Activated CD4-positive, alpha-beta T cell treated with anti-CD3 and anti-CD28 coated beads, Interleukin-2, amount 10 ng/mL, durations not matched to agents 7 days and 5 days (primary cell): ENCODE measurements at places on chromosomes 5 and 9.

- no peak for DNase-seq
Measured at GRCh38 chr5:151068433-151069197, 12.2 kb downstream of the TNIP1 start.

DNA sequence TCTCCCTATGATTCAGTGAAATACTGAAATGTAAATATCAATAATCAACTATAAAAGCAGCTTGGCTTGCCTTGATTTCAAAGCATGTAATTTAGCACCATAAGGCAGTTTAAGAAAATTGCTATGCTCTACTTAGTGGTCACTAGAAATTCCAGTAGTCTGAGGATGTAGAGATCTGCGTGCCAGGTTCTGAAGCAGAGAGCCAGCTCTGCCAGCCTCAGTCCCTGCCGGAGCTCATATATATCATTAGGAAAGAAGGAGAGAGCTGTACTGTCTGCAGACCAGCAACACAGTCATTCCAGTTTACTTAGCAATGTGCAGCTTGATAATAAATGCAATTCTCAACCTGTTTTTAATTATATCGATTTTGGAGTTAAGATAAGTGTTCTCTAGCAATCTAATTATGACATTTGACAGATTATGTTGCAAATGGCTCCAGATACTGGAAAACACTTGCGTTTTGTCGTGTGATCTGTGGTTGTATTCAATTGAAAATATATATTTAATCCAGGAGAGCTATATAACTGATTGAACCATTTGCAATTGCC lies 540.5 kb downstream of the CTNND2 start:
- no peak for DNase-seq

DNA sequence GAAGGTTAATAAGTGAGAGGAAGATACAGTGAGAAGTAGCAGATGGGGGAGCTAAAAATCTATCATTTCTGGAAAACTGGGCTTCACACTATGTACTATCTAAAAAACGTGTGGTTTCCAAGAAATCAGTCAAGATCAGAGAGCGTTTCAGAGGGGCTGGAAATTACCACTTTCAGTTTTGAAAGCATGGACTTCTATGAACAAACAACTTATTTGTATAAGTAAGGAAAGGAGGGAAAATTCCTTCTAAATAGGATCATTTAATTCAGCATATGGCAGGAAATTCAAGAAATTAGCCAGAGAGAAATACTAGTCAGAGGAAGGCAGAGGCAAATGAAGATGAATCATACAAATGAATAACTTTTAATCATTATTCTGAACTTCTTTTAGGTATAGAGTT lies 11.3 kb downstream of the TNC start:
- no peak for DNase-seq

DNA sequence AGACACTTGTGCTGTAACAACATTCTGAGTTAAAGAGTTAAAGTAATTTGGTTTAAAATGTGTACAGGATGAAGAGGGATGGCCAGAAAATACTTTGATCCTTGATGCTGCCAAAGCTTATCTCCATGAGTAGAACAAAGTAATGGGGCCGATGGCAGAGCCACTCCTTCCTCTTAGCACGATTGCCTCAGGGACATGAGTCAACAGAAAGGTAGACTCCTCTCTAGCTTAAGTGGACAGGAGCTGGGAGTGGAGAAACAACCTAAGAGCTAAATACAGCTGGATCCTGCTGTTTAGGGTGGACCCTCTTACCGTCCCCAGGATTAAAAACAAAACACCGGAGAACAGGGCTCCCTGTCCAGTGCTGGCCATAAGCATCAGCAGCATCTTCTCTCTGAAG lies 267.3 kb downstream of the IRX1 start:
- DNase-seq = no peak

- DNase-seq = no peak
Measured at GRCh38 chr5:10789021-10789420, 28.0 kb upstream of the DAP start.

GRCh38 chr5:39231705-39232525 lies 12.6 kb upstream of the FYB1 start:
- DNase-seq = no peak

GRCh38 chr5:75985077-75985476 lies 98.1 kb upstream of the SV2C start:
- no peak for DNase-seq

- DNase-seq = no peak
Measured at GRCh38 chr9:13269589-13270452, 9.7 kb downstream of the MPDZ start.

- no peak for DNase-seq
Measured at GRCh38 chr9:80158131-80158530, 586.4 kb downstream of the TLE4 start.

DNA sequence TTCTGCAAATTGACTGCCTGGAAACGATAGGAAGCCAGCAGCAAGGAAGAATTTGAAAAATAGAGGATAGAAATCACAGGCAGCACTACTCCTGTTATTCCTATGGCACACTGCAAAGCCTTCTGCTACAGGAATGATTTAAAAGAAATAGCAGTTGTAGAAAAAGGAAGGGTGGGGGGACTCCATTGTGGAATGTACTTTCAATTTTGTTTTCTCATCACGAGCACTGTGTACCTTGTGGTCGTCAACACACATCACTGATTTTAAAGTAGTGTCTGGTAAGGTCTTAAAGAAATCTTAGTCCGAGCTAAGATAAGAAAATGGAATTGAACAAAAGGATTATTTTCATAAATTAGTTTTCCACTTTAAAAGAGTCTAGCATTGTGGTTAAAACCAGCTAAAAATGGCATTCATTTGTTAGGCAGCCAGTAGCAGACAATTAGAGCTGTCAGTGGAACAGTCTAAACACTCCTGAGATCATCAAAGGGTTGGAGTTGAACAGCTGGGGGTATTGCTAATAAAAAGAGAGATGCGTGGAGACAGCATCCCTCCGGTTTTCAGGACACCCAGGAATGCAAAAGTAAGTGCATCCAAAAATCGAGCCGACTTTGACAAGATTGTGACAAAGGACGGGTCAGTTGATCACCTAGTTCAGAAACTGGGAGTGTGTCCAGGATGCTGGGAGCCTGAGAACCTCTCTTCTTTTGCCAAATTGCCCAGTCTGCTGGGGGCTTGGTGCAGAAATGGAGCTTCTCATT lies 97.8 kb upstream of the WWC1 start:
- no peak for DNase-seq

DNA sequence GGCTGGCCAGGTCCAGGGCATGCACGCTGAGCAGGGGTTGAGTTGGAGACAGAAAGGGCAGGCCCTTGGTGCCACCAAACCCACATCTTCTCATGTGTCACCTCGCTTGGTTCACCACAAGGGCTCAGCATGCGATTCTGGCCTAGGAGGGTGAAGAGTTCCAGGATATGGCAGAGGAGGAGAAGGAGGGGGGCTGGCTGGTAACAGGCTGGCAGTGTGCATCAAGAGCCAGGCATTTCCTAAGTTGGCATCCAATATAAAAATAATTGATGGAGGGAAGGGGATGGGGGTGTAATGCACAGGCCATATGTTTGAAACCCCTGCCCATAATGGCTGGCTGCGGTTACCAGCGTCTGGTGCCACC lies 255.6 kb downstream of the NFIB start:
- no peak for DNase-seq

GRCh38 chr9:133569891-133570690 lies 35.6 kb downstream of the ADAMTSL2 start:
- DNase-seq = no peak

DNA sequence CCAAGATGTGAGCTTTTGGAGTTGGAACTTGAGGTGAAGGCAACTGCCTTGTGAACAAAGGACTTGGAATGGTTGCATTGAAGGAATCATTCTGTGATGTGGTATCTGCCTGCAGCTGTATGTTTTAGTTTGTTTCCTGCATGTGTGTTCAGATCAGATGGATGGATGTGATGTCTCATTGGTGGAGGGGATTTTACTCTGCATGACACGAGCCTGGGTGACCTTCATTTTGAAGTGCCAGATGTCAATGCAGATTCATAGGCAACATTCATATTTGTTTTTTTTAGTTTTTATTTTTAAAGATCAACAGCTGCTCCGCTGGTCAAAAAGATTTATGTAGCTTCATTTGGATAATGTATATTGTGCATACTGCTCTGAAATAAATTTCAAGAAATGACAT lies 13.5 kb downstream of the FBXL7 start:
- DNase-seq = no peak

DNA sequence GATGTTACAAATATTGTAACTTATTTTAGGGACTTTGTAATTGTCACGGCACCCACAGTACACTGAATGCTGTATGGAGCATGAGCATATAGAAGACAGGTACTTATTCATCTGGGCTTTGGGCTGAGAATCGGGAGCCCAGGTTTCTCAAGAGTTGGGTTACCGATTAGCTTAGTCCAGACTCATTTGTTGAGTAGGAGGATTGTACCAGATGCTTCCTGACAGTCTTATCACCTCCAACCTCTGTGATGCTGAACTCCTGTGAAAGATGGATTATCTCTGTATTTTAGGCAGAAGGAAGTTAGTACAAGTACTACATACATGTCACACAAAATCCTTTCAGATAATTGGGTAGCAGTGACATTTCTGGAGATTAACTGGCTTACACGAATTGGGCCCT lies 79.2 kb downstream of the SV2C start:
- DNase-seq = no peak

- DNase-seq = no peak
Measured at GRCh38 chr5:156119692-156120091, 207.3 kb upstream of the SGCD start.

GRCh38 chr5:179830818-179831468 lies 10.2 kb downstream of the SQSTM1 start:
- no peak for DNase-seq

GRCh38 chr5:9373571-9373970 lies 172.3 kb downstream of the SEMA5A start:
- DNase-seq = no peak

DNA sequence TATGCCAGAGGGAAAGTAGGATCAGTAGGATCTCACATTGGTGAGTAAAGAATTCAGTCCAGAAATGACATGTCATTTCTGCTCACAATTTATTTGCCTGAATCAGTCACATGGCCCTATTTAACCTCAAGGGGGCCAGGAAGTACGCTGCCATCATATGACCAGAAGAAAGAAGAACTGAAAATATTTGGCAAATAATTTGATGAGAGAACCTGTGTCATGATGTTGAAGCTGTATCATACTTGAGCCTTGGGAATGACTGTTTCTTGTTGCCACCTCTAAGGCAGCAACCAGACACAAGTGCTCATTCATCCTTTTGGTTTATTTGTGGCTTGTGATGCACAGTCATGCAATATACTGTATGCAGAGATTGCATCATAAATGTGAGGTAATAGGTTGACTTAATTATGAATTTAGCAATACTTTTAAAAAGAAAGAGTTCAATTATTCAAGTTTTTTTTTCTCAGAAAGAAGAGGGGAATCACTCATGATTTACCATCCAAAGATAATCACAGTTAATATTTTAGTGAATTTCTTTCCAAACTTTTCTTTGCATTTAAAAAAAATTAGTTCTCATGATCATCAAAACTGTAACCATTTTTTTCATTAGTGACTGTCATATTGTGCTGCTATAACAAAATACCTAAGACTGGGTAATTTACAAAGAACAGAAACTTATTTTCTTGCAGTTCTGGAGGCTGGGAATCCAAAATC lies 8.2 kb upstream of the ZFYVE16 start:
- DNase-seq = no peak

DNA sequence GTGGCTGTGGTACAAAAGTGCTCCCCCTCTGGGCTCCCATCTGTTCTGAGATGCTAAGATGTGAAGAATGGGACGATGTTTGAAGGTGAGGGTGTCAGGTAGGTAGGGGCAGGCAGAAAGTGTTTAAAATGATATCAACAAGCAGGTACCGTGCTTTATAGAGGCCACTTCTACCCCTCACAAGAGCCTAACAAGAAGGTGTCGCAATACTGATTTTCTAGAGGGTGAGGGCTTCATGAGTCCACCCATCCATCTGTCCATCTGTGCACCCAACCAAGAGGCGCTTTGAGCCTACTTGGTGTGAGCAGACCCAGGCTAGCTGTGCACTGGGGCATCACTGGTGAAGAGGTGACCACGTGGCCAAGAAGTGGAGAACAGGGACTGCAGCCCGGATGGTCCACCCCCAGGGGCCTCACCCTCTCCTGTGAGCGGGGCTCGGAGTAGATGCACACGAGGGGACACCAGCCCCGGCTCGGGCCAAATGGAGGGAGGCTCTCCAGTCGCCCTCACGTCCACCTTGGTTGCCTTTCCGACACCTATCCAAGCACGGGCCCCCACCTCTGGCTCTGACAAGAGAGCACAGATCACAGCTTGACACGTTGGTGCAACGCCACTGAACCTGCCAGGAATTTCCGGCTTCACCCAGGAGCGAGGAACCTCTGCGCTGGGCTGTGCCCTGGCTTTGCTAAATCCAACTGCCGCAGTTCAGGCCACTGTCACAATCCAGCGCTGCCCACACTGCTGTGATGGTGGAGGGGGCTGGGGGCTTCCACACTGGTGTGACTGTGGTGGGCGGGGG lies 34.5 kb downstream of the CRB2 start:
- DNase-seq = no peak

GRCh38 chr5:119943148-119943547 lies 313.8 kb downstream of the FAM170A start:
- DNase-seq = no peak

DNA sequence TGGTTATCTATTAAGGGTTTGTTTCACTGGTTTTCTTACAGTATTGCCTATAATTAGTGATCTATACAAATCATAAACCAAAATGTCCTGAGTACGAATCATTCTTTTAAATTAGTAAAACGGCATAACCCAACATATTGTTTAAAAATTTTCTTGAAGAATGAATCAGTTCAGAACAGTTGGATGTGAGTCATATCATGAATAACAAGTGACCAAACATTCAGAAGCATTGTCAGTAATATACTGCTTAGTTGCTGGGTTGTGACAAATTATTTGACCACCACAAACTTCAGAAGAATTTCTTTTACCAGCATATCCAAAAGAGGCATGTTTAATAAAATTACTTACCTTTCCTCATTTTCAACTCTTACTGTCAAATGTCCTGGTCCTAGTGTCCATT lies 111.2 kb downstream of the UNC13B start:
- DNase-seq = no peak

- DNase-seq = no peak
Measured at GRCh38 chr5:147887930-147888329, 9.4 kb downstream of the SCGB3A2 start.

DNA sequence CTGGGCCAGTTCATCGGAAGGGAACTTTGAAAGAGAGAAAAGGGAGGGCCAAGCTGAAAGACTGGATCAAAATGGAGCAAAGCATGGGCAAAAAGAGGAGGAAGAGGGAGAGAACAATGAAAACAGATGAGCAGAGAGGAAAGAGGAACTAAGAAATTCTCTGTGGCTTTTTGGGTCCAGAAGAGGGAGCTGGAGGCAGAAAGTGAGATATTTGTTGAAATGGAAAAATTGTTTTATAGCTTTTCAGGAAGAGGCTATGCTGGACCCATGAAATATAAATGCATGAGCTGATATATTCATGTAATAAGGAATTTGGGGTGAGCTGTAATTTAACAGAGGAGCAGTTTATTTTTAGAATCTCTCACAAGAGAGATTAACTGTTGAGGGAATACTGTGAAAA lies 457.3 kb downstream of the DMAC1 start:
- DNase-seq = no peak

DNA sequence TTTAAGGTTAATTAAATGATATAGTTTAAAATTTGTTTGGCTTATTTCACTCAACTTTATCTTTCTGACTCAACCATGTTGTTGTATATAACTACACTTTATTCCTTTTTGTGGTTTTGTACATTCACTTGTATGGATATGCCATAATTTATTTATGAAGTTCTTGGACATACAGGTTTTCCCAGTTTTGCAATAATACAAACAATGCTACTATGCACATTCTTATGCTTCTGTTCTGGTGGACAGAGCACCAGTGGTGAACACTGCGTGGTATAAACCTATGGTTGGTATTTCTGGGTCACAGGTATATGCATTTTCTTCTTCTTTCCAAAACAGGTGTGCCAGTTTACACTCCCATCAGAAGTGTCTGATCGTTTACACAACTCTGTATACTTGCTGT lies 35.7 kb upstream of the TRIM14 start:
- no peak for DNase-seq
